COR-L47 (cell line): ENCODE measurements at places on chromosomes 3 and 15.

DNA sequence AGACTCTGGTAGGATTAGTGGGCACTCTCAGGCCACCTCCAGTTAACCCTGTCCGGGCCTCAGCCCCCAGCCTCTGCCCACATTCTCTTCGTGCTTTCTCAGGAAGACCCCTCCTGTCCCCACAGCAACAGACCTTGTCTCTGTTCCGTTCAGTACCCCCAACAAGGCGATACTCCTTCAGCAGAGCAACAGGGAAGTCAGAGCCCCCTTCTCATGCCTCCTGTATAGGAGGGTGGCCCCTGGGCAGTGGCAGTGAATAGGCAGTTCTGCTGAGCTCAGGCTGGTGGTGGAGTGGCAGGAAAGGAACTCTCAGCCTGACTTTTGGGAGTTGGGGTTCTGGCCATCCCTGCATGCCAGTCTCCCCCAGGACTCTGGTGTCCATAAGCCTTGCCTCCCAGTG is 513 bp downstream of the SEMA3B start:
- no peak for DNase-seq

DNA sequence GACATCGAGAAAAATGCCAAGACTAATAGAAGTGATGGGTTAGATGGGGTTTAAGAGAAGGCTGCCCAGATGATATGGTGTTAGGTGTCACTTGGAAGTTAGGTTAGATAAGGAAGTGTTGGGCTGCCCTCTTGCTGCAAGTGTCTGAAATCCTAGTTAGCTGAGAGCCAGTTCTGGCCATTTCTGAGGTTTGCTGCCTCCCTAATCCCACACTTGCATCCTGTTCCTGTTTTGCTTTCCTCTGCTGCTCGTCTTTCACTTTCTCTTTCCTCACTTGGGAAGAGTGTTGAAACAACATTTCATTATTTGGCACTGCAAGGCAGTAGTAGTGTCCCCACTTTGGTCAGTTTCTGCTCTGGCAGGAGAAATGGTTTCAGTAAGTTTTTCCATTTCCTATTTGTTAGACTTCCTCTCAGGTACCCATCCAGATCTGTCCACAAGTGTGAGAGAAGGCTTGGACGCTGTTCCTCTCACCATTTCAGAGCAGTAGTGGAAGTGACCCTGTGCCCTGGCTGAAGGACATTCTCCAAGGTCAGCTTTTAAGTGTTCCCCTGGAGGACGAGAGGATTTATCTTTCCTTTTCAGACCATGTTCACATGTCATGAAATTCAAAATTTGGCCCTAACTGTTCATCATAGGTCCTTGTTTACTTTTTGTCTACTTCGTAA is 93.3 kb downstream of the ADAMTSL3 start:
- DNase-seq, result no peak

- no peak for DNase-seq
Measured at GRCh38 chr15:84946772-84947489, 34.7 kb upstream of the PDE8A start.

GRCh38 chr3:156620901-156621300 is 53.5 kb upstream of the TIPARP start:
- DNase-seq, result no peak

DNA sequence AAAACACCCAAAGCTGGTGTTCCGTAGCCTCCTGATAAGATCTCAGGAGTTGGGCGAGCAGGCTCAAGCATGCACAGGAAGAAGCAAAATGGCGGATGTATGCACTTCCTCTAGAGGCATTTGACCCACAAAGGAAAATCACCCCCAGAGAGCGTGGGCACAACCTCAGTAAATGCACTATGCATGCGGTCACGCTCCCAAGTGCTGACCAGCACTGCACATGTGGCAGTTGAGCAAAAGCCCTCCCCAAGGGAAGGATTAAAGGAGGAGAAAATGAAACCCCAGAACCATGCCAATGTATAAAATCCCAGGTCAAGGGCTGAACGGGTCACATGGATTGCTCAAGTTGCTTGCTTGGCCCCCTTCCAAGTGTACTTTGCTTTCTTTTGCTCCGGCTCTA is 289.4 kb upstream of the IGF1R start:
- DNase-seq, result no peak
